ENCODE measurements at places on chromosomes 1 and 21.

GRCh38 chr1:217139513-217139912 lies 416.3 kb upstream of the ESRRG start:
- no peak for DNase-seq

DNA sequence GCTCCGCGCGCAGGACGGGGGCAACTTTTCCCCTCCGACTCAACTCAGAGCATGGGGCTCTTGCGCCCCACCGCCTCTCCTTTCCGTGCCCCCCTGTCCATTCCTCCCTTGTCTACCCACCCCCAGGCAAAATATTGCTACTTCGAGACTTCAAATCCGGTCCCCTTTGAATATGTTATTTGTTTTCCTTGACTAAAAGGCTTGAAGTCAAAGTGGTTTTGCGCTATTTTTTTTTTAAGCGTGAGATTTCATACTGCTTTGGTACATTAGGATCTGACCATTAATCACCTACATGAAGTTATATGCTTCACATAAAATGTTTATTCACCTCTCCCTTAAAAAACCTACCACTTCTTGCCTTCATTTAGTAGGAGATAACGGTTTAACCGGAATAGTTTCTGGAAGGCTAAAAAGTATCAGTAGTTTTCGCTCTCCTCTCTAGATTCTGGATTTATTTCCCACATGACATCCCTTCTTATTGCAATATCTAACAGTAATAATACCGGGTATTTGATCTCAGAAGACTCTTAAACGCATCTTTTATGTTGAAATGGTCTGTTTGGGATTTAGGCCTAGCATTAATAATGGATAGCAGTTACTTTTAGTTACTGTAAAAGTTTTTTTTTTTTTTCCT lies 1.6 kb downstream of the NFIA start:
- no peak for DNase-seq

DNA sequence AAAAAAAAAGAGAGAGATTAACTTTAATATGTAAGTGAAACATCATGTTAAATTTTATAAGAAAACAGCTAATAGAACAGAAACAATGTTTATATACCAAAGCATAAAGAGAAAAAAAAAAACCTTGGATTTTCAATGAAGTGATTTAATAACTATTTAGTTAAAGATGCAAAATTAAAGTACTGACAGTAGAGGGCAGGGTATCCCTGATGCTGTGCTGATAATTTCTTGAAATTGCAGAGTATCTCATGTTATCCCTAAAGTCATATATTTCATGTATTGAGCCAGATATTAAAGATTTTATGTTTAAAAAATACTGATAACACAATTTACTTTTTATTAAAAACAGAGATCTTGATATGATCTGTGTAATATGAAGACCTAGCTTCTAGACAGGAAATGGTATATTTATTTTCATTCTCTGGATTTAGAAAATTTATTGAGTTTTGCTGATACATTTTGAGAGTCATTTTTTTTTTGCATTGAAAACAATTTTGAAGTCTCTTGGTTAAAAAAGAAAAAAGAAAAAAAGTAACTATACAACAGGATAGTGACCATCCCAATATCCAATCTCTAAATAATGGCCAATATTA lies 273.2 kb downstream of the USP25 start:
- no peak for DNase-seq

DNA sequence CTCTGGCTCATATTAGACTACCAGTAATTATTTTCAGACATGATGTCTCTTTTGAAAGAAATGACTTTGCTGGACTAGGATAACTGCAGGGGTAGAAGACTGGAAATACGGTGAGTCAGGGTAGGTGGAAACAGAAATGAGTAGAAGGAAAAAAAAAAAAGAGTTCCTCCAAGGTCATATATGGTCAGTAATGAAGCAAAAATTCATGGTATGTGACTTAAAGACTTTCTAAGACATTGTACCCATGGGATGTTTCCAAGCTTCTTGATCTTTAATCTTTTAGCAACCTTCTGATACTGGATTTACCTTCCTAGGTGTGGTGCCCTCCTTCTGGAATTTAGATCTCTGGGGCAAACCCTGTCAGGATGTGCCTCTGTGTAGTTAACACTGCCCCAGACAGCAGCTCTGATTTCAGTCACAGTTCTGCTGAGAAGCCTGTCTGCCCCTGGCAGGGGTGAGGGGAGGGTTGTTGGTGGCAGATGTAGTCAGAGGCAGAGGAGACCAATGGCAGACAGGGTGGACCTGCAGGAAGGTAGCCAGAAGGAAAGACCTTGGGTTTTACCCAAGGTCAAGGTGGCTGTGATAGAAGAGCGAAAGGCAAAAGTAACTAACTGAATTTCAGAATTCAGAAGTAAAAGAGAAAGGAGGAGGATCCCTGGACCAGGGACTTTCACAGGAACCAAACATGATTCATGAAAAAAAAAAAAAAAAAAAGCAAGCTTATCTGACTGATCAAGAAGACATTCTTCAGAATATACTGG lies 44.1 kb upstream of the BCL10 start:
- DNase-seq = no peak

DNA sequence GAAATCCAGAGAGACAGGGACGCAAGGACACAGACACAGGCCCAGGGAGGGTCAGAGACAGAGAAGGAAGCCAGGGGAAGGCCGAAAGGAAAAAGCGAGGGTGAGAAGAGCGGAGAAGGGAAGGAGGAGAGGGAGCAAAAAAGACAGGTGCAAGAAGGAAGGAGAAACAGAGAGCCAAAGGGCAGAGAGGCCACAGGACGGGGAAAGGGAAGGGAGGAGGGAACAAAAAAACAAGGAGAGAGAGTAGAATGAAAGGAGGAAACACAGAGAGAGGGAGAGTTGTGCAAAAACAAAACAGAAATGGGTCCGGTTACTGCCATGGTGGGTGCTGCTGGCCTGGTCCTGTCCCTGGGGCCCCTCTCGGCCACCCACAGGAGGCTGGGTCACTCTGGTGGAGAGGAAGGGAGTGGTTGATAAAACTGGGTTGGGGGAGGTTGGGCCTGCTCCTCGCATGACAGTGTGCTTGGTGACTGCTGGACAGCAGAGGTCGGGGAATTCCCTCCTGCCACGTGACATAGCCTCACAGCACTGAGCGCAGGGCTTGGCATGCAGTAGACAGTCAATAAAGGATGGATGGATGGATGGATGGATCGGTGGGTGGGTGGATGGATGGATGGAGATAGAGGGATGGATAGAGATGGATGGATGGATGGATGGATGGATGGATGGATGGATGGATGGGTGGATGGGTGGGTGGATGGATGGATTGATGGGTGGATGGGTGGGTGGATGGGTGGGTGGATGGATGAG lies 64.8 kb downstream of the RAP1GAP start:
- DNase-seq = no peak

DNA sequence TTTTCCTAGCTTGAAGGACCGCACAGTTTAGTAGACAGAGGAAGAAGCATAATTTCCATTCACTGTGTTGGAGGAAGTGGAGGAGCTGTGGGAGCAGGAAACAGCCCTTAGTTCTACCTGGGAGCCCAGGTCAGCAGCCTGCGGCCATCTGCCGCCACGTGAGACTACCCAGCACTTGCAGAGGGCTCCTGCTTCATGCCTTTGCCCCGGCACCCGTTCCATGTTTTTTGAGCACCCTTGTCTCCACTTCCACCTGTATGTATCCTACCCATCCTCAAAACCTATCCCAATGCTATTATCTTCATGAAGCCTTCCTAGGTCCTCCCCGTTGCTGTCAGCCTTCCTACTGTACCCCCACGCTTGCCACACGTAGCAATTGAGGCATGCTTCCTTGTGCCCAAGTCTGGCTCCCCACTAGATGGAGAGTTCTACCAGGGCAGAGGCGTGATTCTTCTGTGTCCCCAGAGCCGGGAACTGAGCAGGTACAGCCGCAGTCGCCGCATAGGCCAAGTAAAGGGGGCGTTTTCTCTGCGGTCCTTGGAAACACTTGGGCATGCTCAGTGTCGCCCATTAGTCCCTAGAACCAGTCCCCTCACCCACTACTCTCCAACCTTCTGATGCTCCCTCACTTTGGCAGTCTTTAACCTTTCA lies 1.9 kb downstream of the SLC6A9 start:
- peak; percentile 56 for DNase-seq

DNA sequence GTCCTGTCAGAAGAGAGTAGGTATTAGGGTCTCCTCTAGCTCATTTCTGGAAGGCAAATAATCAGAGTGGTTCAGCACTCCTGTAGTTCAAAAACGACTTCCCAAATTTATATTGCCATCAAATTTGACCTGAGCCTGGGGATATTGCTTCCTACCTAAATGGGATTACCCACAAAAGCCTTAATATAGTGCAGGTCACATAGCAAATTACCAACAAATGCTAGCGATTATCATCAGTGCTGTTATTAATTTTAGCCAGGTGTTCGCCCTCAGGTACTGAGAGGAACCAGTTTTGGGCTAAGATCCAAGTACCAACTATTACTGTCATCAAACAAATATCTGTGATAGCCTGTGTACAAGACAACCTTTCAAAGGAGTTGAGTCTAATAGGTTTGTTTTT lies 661.8 kb upstream of the PTBP2 start:
- no peak for DNase-seq

DNA sequence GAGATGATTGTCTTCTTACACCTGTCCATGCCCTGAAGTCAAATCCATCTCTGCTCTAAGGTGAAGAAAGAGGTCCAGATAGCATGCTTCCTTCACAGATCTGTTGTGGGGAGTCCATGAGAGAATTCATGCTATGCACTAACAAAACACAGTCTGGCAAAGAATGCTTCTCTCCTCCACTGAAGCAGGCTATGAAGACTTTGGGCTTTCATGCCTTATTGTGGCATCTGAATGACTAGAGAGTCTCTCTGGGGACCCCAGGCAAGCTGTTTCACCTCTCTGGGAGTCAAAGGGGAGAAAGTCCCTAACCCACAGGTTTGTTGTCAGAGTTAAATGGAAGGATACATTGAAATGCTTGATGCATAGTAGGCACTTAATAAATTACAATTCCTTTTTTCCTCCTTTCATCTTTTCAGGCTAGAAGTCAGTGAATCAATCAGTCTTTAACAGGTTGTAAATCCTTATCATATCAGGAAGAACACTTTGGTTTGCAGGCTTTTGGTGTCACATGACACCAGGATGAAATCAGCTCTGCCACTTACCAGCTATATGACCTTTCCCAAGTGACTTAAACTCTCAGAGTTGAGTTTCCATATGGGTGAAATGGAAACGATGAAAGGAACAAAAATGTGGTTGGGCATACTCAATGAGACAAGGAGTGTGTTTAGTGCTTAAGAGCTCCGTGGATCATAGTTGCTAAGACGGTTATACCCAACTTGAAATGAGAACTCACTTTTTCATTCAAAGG lies 200.1 kb upstream of the DAB1 start:
- peak; percentile 25 for DNase-seq
